ENCODE measurements at places on chromosomes 5 and 9. TPM values are rescaled to one million over a fixed set of nuclear protein-coding genes. Genes with fewer than 3 reads are reported as not detected.

Gene EQTN
- total RNA-seq, result not detected

GRCh38 chr5:172789687-172790495 is 18.9 kb upstream of the DUSP1 start:
- H3K27ac ChIP-seq, result peak overlapping the region; percentile 72
- H3K27me3 ChIP-seq, result no peaks in the 10 kb centered on the region
- peak; percentile 56 for DNase-seq
- H3K4me3 ChIP-seq, result no peak overlapping the region

GRCh38 chr5:144121577-144121976 is 48.9 kb downstream of the YIPF5 start:
- H3K36me3 ChIP-seq, result no peaks in the 10 kb centered on the region
- no peak overlapping the region for H3K4me3 ChIP-seq
- H3K27me3 ChIP-seq, result no peaks in the 10 kb centered on the region
- H3K4me1 ChIP-seq, result no peaks in the 10 kb centered on the region
- H3K27ac ChIP-seq, result no peak overlapping the region

Gene PAX5
- total RNA-seq, result not detected

Gene PRR16
- 2.2 TPM for total RNA-seq

- DNase-seq, result no peak
- H3K27me3 ChIP-seq, result no peaks in the 10 kb centered on the region
- H3K36me3 ChIP-seq, result no peaks in the 10 kb centered on the region
- no peak overlapping the region for H3K4me3 ChIP-seq
- H3K27ac ChIP-seq, result no peak overlapping the region
These were observed 341.6 kb downstream of the ZNF608 start for GRCh38 chr5:124404796-124405195.

DNA sequence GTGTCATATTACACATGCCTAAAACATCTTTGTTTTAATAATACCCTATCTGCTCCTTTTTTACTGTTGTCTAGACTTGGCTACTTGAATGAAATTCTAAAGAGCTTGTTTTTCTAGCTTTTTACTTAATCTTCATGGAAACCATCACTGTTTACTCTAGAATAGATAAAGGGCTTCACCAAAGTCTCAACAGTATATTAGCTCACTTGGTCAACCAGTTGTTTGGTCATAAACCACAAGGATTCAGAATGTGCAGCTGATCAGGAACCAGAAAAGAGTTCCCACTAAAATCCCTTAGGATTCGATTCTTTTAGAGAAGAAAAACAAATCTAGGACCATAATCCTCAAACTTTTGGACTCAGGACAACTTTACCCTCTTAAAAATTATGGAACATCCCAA is 38.0 kb downstream of the CDO1 start:
- no peak overlapping the region for H3K4me3 ChIP-seq
- no peaks in the 10 kb centered on the region for H3K27me3 ChIP-seq
- H3K4me1 ChIP-seq, result no peaks in the 10 kb centered on the region

Gene RASEF
- total RNA-seq, result 1.0 TPM

DNA sequence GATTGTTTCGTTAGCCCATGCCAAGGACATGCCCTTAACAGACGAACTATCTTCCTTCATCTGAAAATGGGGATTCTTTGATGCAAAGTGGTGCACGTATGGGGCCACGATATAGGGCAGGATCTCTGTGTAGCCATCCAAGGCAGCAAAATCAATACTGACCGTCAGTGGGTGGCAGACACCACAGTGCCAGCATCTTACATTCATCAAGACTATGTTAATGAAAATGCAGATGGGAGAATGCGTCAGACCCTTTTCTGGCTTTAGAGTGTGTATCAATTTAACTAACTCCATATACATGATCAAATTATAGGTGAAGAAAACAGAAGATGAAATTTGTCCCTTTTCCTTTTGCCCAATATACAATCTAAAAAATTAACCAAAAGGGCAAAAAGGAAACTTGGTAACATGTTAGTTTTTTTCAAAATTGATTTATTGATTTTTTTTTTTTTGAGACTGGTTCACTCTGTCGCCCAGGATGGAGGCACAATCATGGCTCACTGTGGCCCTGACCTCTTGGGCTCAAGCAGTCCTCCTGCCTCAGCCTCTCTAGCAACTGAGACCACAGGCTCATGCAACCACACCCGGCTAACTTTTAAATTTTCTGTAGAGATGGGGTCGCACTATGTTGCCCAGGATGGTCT is 169.2 kb upstream of the SPRY4 start:
- no peaks in the 10 kb centered on the region for H3K36me3 ChIP-seq
- H3K4me1 ChIP-seq, result no peaks in the 10 kb centered on the region
- no peak overlapping the region for H3K27ac ChIP-seq

GRCh38 chr5:72451741-72452505 is 55.3 kb downstream of the ZNF366 start:
- H3K36me3 ChIP-seq, result no peaks in the 10 kb centered on the region
- no peaks in the 10 kb centered on the region for H3K27me3 ChIP-seq
- H3K4me3 ChIP-seq, result no peak overlapping the region
- peak overlapping the region; percentile 97 for H3K27ac ChIP-seq

- H3K36me3 ChIP-seq, result no peaks in the 10 kb centered on the region
- no peak overlapping the region for H3K27ac ChIP-seq
- no peak overlapping the region for H3K4me3 ChIP-seq
- no peaks in the 10 kb centered on the region for H3K4me1 ChIP-seq
- H3K27me3 ChIP-seq, result no peaks in the 10 kb centered on the region
These were observed 865.0 kb upstream of the ACO1 start for GRCh38 chr9:31519424-31519823.

DNA sequence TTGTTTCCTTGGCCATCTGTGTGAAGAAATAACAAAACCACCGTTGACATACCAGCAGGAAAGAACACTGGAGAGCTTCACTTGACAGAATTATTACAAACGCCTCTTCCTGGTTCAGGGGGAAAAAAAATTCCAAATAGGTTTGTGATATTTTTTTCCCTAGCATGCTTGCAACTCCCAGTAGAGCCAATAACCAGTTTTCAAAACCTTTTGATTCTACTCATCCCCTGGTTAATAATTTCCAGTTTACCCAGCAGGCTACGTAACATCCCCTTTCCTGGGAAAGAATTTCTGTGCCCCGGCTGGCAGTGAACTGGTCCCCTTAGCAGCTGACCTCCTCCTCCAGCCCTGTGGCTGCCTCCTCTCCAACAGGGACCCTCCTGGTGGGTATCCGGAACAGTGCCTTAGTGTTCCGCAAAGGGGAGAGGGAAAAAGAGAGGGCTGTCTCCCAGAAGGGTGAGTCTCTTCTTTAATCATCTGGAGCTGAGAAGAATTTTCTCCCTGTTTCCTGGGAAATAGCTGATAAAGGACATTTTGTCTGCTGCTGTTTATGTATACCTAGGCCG is 72.8 kb upstream of the BOD1 start:
- no peaks in the 10 kb centered on the region for H3K36me3 ChIP-seq
- H3K4me3 ChIP-seq, result no peak overlapping the region
- H3K27me3 ChIP-seq, result no peaks in the 10 kb centered on the region
- H3K27ac ChIP-seq, result peak overlapping the region; percentile 80

GRCh38 chr9:14347406-14348122 is 33.6 kb upstream of the NFIB start:
- peak overlapping the region; percentile 39 for H3K4me3 ChIP-seq
- H3K36me3 ChIP-seq, result no peaks in the 10 kb centered on the region
- peaks cover 3% of the 10 kb centered on the region for H3K27me3 ChIP-seq
- DNase-seq, result peak; percentile 46
- no peaks in the 10 kb centered on the region for H3K4me1 ChIP-seq

Gene IQGAP2
- 9.7 TPM for total RNA-seq

Gene IDNK
- total RNA-seq, result 4.0 TPM

GRCh38 chr5:123546657-123547056 is 34.7 kb downstream of the CSNK1G3 start:
- no peaks in the 10 kb centered on the region for H3K27me3 ChIP-seq
- H3K27ac ChIP-seq, result no peak overlapping the region
- no peaks in the 10 kb centered on the region for H3K36me3 ChIP-seq
- H3K4me3 ChIP-seq, result no peak overlapping the region
- no peak for DNase-seq

Gene GFI1B
- not detected for total RNA-seq

GRCh38 chr5:97915106-97915505 is 732.1 kb upstream of the RIOK2 start:
- H3K36me3 ChIP-seq, result peaks cover 4% of the 10 kb centered on the region
- no peak overlapping the region for H3K27ac ChIP-seq

Gene ENTREP1
- total RNA-seq, result 0.59 TPM

Gene SLC28A3
- total RNA-seq, result not detected

- H3K36me3 ChIP-seq, result no peaks in the 10 kb centered on the region
- no peak overlapping the region for H3K4me3 ChIP-seq
- no peaks in the 10 kb centered on the region for H3K27me3 ChIP-seq
- H3K4me1 ChIP-seq, result no peaks in the 10 kb centered on the region
- DNase-seq, result no peak
- no peak overlapping the region for H3K27ac ChIP-seq
These were observed 1174.8 kb downstream of the MAT2B start for GRCh38 chr5:164680216-164680615.

GRCh38 chr5:218457-219291 is 554 bp downstream of the SDHA start:
- no peaks in the 10 kb centered on the region for H3K36me3 ChIP-seq
- peak overlapping the region; percentile 87 for H3K4me3 ChIP-seq
- H3K27me3 ChIP-seq, result no peaks in the 10 kb centered on the region
- no peaks in the 10 kb centered on the region for H3K4me1 ChIP-seq
- peak overlapping the region; percentile 84 for H3K27ac ChIP-seq

- no peak for DNase-seq
- no peak overlapping the region for H3K4me3 ChIP-seq
- no peak overlapping the region for H3K27ac ChIP-seq
- no peaks in the 10 kb centered on the region for H3K4me1 ChIP-seq
- H3K27me3 ChIP-seq, result no peaks in the 10 kb centered on the region
These were observed 45.7 kb upstream of the PPARGC1B start for GRCh38 chr5:149684371-149684770.

DNA sequence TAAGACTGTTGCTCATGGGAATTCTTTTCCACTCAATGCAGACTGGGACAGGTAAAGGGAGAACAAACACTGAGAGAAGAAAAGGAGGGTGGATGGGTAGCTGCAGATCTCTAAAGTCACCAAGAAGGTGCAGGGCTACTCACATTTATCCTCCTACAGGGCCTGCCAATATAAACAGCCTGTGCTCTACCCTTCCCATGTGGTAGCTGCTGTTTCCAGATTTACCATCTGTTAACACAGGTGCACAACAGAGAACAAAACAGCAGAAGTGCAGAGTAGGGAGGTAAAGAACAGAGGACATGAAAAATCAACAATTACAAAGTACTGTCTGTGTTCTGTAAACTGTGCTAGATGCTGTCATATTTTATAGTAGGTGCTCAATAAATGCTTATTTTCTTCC is 26.0 kb downstream of the JAKMIP2 start:
- DNase-seq, result no peak
- no peak overlapping the region for H3K27ac ChIP-seq
- no peak overlapping the region for H3K4me3 ChIP-seq
- H3K4me1 ChIP-seq, result no peaks in the 10 kb centered on the region
- H3K36me3 ChIP-seq, result no peaks in the 10 kb centered on the region
- H3K27me3 ChIP-seq, result no peaks in the 10 kb centered on the region

DNA sequence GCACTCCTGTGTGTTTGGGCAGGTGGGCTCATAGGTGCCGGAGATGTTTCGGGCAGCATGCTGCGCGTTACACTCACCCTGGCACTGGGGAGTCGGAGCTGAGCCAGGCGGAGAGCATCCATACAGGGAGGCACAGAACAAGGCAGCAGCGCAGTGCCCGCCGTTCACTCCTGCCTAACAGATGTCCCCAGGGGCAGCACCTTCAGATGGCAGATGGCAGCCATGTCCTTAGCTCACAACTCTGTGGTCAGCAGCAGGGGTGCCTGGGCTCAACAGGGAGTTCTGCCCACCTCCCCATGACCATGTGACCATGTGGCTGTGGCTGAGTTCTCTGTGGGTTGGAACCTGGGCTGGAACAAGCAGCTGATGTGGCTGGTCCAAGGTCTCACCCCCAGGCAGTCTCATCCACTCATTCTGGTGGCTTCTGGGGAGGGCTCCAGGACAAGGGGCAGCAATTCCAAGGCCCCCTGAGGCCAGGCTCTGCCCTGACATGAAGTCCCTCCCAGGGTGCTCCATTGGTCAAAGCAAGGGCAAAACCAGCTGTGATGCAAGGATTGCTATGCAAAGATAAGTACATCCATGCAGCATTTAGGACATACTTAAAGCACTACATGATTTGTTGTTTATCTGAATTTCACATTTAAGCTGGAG is 64.2 kb downstream of the MRPL36 start:
- no peaks in the 10 kb centered on the region for H3K36me3 ChIP-seq
- no peak overlapping the region for H3K27ac ChIP-seq
- H3K4me3 ChIP-seq, result no peak overlapping the region
- no peaks in the 10 kb centered on the region for H3K27me3 ChIP-seq
- H3K4me1 ChIP-seq, result no peaks in the 10 kb centered on the region

DNA sequence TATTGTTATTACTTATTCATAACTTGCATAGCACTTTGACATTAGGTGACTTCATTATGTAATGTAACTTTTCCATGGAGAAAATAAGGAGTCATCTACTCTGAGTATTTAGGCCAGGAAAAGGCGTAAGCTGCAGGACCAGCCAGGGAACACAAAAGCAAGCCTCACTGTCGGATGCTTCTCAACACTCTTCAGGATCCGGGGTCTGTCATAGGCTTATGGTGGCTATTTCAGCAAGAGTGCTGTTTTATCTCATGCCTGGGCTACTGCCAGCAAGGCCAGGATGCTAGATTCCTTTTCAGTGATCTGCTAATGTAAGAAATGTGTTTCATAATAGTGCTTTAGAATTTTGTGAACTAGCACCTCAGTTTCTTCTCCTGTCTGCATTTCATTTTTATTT is 162.4 kb downstream of the CHSY3 start:
- DNase-seq, result no peak
- no peak overlapping the region for H3K27ac ChIP-seq
- H3K4me3 ChIP-seq, result no peak overlapping the region
- no peaks in the 10 kb centered on the region for H3K27me3 ChIP-seq

DNA sequence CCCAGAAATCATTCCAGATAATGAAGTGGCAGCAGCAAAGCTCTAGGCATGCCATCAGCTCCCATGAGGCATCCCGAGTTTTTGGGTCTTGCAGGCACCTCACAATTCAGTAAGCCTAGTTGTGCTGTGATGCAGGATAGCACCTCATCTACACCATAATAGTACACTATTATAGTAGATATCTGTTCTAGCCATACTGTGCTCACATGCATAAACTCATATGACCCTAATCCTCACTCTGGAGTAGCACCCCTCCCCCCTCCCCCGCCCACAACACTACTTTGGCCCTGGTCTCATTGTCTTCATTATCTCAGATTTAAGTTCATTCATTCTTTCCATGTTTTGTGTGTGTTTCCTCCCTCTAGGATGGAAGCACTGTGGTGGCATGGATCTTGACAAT is 102.5 kb upstream of the PITX1 start:
- no peaks in the 10 kb centered on the region for H3K27me3 ChIP-seq
- no peaks in the 10 kb centered on the region for H3K36me3 ChIP-seq
- H3K27ac ChIP-seq, result no peak overlapping the region
- no peaks in the 10 kb centered on the region for H3K4me1 ChIP-seq
- no peak for DNase-seq
- H3K4me3 ChIP-seq, result no peak overlapping the region

GRCh38 chr9:69115621-69116020 is 58.5 kb upstream of the TJP2 start:
- no peaks in the 10 kb centered on the region for H3K36me3 ChIP-seq
- H3K4me1 ChIP-seq, result no peaks in the 10 kb centered on the region
- DNase-seq, result no peak
- no peak overlapping the region for H3K27ac ChIP-seq
- H3K27me3 ChIP-seq, result no peaks in the 10 kb centered on the region

Gene GADD45G
- total RNA-seq, result 91.2 TPM

- DNase-seq, result no peak
- no peaks in the 10 kb centered on the region for H3K27me3 ChIP-seq
- no peaks in the 10 kb centered on the region for H3K4me1 ChIP-seq
- H3K27ac ChIP-seq, result peak overlapping the region; percentile 18
- H3K4me3 ChIP-seq, result no peak overlapping the region
These were observed 173.7 kb downstream of the CARTPT start for GRCh38 chr5:71892641-71893365.

Gene DMGDH
- not detected for total RNA-seq

Gene DPP7
- total RNA-seq, result 53.6 TPM

Data from uterus (tissue), 4 donors.